ENCODE measurements at places on chromosomes 13 and 19.
A peak's percentile ranks its signal among the peaks of the same experiment; 100 is the strongest.

DNA sequence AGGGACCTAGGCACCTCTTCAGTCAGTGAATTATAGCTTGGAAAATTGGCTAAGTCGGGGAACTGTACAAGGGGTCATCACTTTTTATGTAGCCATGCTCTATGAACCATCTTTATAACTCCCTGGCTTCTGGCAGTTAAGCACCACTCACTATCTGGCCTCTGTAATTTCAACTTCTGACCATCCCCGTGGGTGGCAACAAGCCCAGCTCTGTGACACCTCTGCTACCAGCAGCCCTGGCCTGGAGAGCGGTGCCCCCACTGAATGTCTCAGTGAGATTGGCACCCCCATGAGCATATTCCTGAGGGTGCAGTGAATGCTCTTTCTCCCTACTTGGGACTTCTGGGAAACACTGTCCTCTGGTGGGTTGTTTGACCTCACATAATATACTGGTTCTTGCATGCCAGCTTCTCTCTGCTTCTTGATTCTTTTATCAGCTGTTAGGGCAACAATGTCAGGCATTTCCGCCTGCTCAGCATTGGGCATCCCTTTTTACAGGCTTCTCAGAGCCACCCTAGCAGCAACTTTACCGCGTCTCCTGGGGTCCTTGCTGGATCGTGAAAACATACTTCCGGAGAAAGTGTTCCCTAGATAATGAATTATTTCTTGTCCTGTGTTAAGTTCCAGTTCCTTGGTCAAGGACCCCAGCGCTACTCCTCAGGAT, 10.4 kb downstream of the KL start:
- DNase-seq, result no peak

DNA sequence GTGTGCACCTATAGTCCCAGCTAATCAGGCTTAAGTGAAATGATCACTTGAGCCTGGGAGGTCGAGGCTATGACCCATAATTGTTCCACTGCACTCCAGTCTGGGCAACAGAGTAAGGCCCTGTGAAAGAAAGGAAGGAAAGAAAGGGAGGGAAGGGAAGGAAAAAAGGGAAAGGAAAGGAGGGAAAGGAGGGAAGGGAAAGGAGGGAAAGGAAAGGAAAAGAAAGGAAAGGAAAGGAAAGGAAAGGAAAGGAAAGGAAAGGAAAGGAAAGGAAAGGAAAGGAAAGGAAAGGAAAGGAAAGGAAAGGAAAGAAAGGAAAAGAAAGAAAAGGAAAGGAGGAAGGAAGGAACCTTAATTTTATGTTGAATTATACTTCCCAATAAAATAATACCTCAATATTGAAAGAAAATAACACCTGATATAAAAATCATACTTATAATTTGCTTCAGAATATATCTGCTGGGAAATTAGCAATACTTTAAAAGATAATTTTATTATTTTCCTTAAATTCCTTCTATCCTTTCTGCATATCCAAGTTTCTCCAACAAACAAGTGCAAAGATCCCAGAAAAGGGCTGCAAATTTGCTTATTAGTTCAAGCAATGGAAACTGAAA, 177.3 kb downstream of the KLF12 start:
- no peak for DNase-seq

DNA sequence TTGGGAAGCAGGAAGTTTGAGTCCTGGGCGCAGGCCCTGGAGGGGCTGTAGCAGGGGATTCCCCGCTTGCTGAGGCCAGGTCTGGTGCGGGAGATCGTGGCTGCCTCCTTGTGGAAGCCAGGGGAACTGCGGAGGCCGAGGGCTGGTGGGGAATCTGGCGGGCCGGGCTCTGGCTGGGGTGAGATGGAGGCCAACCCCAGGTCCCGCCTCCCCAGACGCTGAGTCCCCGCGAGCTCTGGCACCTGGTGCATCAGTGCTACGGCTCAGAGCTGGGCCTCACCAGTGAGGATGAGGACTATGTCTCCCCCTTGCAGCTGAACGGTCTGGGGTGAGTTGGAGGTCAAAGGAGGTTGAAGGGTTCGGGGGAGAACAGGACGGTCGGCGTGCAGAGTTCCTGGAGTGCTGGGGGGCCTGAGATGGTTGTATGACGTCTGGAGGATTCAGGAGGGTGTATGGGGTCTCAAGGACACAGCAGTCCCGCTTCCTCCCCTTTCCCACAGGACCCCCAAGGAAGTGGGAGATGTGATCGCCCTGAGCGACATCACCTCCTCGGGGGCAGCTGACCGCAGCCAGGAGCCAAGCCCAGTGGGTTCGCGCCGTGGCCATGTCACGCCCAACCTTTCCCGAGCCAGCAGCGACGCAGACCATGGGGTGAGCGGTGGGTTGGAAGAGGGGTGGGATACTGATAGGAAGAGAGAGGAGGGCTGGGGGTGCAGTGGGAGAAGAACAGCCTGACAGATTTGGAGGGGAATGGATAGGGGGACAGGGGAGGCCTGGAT, 13.1 kb downstream of the GRAMD1A start:
- DNase-seq, result peak; percentile 60

DNA sequence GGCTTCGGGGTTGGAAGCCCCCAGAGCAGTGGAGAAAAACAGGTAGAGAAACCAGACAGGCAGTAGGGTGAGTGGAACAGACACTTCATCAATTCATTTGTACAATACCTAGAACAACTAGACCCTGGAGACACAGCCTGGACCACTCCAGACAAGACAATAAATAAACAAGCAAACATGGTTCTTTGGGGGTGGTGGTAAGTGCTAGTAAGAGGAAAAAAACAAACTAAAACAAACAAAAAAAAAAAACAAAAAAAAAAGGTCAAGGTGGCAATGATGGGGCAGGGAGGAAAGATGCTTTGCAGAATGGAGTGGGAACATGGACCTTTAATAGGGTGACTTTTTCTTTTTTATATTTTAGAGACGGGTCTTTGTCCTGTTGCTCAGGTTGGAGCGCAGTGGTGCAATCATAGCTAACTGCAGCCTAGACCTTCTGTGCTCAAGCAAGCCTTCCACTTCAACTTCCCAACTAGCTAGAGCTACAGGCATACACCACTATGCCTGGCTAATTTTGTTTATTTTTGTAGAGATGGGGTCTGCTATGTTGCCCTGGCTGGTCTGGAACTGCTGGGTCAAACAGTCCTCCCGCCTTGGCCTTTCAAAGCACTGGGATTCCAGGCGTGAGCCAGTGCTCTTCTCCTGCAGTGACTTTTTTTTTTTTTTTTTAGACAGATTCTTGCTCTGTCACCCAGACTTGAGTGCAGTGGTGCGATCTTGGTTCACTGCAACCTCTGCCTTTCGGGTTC, 3.1 kb downstream of the JUNB start:
- no peak for DNase-seq

- no peak for DNase-seq
Observed at GRCh38 chr13:36919171-36919832, 736 bp downstream of the SMAD9 start.

DNA sequence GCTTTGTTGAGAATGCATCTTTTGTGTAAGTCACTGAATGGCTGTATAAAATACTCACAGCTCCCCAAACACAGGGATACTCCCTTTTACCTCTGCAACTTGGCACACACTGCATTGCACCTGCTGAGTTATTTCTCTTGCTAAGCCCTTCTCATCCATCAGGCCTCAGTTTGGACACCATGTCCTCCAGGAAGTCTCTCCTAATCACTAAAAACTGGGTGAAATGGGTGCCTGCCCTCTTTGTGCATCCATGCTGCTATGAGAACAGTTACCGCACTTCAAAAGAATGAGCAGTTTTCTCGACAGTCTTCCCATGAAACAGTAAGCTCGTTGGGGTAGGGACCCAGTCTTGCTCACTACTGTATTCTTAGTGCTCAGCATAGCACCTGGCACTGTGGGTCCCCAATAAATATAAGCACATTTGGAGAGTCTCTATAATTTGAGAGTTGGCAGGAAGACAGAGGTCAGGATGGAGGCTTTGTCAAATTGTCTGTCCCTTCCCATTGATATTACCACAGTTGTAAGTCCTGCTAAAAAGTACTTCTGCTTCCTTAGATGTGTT, 4.6 kb upstream of the SLC25A30 start:
- no peak for DNase-seq

- DNase-seq, result no peak
Observed at GRCh38 chr13:112871742-112872141, 97.3 kb upstream of the MCF2L start.

- no peak for DNase-seq
Observed at GRCh38 chr13:70708775-70709174, 600.5 kb upstream of the KLHL1 start.

DNA sequence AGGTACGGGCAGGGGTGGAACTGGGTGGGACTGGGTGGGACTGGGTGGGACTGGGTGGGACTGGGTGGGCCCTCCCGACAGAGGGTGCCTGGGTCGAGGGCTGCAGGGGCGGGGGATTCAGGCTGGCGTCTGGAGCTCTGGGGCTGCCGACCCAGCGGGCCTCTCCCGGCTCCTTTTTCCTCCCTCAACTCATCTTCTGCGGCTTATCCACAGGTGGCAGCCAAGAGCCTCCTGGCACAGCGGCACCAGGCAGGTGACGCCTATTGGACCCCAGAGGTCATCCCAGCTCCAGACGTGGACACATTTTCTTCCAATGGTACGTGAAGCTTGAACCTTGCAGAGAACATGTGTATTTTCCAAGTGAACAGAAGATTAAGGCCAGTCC, 533 bp downstream of the ZNF544 start:
- no peak for DNase-seq

- DNase-seq, result no peak
Observed at GRCh38 chr19:11324079-11324661, 15.3 kb downstream of the RAB3D start.

DNA sequence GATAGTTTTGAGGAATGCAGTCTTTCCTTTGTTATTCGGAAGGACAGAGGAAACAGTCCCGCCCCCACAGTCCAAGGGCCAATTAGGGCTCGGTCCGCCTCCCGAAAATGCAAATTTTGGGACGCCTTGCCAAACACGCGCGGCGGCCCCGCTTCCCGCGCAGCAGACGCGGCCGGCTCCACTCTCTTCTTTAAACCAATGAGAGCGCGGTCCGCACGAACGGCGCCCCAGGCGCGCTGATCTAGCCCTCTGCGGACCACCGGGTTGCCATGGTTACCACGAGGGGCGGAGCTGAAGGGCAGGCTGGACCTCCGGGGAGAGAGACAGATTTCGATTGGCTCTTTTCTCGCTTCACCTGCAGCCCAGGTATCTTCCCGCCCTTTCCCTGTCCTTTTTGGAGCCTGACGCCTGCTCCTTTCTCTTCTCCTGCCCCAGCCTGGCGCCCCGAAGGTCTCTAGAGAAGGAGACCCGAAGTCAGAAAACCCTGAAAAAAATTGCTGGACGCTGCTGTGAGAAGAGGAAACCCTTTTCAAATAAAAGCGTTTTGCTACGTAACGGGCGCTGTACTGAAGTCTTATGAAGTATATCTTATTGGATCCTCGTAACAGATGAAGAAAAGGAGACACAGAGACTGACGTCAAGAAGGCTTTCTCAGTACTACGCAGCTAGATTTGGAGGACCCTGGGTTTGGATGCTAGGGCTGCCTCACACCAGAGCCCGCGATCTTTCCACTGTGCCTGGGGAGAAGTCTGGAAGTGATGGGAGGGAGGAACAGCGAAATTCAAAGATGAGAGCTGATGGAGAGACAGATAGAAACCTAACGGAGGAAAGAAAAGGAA, 2.0 kb downstream of the PTH2 start:
- DNase-seq, result no peak

- DNase-seq, result no peak
Observed at GRCh38 chr13:29059800-29060199, 239.7 kb downstream of the MTUS2 start.

- DNase-seq, result no peak
Observed at GRCh38 chr13:40240293-40240692, 426.1 kb downstream of the FOXO1 start.

GRCh38 chr13:29510651-29511084, 84.8 kb downstream of the SLC7A1 start:
- no peak for DNase-seq

DNA sequence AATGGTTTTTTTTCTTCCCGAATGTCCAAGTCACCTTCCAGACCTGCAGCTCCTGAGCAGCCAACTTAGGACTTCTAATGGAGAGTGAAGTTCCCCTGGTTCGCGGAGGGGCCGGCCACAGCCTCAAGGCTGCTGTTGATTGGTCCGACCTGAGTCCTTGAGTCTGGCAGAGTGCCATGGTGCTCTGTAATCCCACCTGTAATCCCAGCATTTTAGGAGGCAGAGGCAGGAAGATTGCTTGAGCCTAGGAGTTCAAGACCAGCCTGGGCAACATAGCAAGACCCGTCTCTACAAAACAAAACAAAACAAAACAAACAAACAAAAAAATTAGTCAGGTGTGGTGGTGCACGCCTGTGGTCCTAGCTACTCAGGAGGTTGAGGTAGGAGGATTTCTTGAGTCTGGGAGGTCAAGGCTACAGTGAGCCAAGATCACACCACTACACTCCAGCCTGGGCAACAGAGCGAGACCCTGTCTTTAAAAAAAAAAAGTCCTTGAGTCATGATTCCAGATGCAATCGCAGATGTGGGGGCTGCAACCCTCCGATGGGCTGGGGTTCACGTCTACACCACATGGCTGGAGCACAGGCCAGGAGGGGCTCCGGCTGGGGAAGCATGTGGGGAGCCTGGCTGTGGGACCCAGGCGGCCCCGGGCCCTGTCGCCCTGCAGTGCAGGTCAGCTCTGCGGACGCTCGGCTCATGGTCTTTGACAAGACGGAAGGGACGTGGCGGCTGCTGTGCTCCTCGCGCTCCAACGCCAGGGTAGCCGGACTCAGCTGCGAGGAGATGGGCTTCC, 17.7 kb downstream of the HPN start:
- DNase-seq, result no peak

DNA sequence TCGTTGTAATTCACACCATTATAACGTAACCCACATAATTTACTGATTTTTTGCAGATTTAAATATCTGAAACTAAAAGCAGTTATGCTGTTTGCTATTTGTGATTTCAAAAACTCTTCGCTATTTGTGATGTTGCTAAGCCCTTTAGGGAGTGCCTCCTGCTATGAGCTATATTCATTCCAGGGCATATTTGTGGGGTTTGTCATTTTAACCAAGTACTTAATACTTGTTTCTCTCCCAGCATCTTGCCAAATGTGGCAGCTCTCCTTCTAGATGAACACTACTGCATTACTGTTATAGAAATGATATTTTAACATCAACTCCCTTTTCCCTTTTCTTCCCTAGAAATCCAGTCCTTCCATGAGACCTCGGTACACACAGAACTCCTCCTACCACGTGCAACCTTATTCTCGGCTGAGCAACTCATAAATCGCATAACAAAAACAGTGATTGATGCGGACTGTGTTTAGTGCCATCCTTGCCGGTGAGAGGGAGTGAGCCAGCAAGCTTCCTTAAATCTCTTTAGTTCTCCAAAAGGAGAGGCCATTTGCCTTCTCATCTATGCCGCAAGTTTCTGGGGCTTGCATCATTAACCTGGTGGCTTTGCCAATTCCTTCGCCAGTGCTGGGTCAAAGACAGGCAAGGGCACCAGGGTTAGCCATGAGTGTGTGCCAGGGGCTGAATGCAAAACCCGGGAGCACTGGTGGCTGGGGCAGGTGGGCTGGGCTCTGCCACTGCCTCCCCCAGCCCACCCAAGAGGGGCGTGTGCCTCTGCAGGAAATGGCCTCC, 33.4 kb downstream of the RFX2 start:
- DNase-seq, result no peak
